ENCODE measurements at places on chromosomes 16 and 17.

DNA sequence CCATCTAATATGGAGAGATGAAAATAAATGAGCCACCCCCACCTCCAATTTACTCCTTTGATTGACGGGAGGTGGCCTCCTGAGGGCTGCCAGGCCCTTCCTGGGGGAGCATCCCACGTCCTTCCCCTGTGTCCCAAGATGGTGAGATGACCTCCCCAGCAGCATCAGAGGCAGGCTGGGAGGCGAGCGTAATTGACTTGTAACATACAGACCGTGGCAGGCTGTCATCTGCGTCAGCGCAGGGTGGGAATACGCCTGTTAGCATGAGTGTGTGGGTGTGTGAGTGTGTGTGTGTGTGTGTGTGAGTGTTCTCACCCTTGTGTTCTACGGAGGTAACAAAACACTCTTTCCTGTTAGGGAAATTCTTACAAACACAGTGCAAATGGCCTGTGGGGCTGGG, 156.9 kb upstream of the CIBAR2 start:
- no peak for DNase-seq

- no peak for DNase-seq
Observed at GRCh38 chr17:31004160-31004559, 33.3 kb downstream of the RNF135 start.

- no peak for DNase-seq
Observed at GRCh38 chr17:49496183-49496866, 1.2 kb downstream of the NGFR start.

DNA sequence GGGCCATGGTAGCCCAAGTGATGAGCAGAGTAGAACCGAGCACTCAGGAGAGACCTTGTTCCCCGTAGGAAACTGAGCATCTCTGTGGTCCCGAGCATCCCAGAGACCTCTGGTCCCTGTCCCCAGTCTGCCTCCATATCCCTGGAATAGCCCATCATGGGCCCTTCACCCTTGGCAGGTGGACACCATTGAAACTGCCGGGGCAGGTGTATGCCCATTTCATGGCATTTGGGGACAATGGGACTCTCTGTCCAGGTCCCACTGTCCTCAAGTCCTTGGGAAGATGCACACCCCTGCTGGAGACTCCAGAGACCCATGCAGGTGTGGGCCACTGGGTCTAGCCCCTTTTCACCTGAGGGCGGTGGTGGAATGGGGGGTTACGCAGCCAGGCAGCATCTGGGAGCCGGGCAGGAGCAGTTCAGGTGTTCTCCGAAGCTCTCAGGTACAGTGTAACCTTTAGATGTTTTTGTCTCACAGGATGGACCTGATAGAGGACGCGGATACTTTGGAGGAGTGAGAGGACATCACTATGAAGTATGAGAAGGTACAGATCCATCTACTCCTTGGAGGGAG, 75.9 kb downstream of the GOSR1 start:
- no peak for DNase-seq

- DNase-seq, result no peak
Observed at GRCh38 chr17:63039899-63040602, 74.0 kb downstream of the TANC2 start.

DNA sequence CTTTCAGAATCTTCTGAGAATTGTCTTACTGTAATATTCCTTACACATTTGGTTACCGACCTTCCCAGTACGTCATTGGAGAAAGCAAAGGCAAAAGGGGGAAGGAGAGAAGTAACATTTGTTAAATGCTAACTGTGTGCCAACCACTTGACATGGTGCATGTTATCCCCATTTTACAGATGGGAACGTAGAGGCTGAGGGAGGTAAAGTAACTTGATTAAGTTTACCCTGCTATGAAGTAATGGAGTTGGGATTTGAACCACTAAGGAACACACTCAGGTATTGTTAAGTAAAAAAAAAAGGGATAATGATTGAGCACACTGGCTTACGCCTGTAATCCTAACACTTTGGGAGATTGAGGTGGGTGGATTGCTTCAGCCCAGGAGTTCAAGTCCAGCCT, 156.4 kb downstream of the PRKCA start:
- no peak for DNase-seq

DNA sequence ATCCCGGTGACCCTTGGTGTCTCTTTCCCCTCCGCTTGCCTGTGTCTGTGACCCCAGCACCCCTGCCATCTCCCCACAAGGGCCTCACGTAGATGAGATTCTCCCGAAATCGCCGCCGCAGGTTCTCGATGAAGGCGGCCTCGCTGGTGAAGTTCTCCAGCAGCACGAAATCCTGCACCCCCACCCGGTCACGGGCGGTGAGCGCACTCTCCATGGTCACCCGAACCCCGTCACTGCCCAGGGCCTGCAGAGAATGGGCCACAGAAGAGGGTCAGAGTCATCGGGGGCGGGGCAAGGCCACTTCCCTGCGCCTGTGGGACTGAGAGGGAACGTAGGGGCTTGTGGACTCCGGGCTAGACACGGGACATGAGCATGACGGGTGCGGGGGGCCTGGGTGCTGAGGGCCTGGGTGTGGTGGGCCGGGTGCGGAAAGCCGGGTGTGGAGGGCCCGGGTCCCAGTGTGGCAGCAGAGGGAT, 8.4 kb downstream of the MYO1C start:
- DNase-seq, result no peak

DNA sequence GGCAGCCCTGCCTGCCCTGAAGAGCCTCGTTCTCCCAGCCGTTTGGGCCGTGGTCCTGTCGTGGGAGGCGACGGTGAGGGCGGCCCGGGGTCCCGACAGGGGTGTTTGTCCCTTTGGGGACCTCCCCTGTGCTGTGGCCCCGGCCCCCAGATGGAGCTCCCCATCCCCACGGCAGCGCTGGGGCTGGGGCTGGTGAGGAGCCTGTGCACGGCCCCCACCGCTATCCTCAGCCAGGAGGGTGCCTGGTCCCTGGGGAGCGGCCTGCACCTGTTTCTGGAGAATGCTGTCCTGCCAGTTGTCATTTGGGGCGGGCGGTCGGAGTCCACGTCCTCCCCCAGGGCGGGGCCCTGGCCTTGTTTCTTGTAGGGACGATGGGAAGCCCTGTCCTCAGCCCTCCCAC, 6.6 kb downstream of the CAPN15 start:
- no peak for DNase-seq

DNA sequence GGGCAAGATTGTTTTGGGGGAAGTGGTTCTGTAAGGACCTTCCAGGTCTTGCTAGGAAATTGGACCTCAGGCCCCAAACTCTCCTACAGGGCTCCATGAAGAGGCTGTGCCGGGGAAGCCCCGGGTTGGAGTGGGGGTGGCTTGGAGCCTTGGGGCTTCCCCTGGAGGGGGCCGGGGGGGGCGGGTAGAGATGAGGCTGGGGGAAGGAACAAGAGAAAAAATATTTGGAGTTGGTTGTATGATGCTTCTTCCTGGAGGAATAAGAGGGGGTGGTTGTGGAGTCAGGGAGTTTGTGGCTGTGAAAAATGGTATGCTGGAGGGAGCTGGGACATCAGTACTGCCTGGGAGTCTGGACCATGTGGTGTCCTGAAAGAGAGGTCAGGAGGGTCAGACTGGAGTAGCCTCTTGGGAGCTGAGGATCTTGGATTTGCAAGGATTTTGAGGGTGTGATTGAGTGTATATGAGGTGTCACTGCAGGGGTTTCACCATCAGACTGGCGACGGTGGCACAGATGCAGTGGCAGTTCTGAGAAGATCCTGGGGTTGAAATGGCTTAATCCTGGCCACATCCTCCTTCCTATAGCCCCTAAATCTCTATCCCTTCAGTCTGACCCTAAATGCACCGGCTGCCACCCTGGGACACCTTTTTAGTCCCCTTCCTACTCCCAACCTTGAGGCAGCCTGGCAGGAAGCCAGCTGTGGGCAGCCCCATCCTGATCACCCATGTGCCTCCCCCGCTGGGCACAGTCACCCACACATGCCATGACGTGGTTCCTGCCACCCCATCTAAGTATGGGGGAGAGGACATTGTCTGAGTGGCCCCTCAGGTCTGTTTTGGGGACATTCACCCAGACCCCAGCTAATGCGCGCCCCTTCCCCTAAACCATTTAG, 10.9 kb downstream of the RARA start:
- no peak for DNase-seq

DNA sequence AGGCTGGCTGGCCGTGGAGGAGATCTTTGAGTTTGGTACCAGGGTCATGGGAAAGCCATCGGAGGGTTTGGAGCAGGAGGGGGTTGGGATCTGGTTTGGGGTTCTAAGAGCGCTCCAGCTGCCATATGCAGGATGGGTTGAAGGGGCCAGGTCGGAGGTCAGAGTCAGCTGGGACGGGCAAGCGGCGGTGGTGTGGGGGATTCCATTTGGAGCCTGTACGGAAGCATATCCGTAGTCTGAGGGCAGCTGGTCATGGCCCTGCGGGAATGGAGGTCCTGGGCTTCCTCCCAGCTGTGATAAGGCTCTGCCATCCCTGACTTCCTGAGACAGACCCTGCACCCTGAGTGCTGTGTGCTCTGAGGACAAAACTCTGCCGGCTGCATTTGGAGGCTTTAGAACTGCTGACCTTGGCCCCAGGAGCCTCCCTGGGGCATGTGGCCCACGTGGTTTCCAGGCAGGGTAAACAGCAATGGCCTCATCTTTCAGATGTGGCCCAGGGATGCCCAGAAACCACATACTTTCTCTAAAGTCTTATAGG, 46.5 kb downstream of the ATP2C2 start:
- no peak for DNase-seq

GRCh38 chr17:51572115-51572514, 311.8 kb downstream of the UTP18 start:
- DNase-seq, result no peak

DNA sequence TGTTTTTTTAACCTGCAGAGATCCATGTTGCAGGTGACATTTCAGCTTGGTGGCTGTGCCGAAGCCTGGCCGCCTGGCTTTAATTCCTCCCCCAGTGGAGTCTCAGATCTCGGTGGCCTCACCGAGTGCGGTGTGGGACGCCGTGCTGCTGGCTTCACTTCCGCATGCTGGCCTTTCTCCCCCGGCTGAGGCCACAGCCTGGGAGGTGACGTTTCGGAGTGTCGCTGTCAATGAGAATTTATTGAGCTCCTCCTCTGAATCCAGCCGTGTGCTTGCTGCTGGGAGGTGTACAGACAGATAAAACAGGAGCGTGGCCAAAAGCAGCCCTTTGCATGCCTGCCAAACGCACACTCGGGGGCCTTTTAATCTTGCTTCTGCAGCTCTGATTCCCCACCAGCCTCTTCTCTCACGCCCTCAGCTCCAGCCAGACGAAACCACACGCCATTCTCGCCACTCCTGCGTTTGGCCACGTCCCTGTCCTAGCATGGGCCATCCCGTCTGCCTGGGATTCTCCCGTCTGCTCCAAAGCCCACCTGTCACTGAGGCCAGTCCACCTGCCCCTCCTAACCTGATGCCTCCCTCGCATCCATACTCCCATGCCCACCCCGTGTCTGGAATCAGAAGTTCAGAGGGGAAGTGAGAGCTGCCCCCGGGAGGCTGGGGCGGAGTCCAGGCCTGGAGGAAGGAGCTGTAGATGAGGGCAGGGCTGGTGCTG, 3.6 kb downstream of the GSE1 start:
- no peak for DNase-seq

- no peak for DNase-seq
Observed at GRCh38 chr16:71954699-71955195, 45.5 kb downstream of the PKD1L3 start.

- no peak for DNase-seq
Observed at GRCh38 chr17:7323731-7324437, 5.3 kb downstream of the NEURL4 start.

DNA sequence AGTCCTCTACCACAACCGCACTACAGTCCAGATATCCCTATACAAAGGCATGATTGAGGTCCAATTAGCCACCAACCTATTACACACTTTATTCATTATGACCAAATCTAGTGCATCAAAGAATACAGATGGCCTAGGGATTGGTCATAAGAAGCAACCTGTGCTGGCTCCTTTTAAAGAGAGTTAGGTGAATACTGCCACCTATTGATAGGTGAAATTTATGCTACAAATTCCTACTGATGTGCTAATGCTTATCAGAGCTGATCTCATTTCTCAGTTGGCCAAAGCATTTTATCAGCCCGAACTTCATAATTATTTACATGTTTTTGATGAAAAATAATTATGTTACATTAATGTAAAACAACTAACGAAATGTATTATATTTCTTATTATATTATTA, 166.3 kb downstream of the ANKFN1 start:
- peak; percentile 70 for DNase-seq

GRCh38 chr17:394718-395095, 42.1 kb upstream of the RPH3AL start:
- DNase-seq, result no peak

GRCh38 chr17:35998018-35998545, 3.3 kb downstream of the CCL15 start:
- DNase-seq, result no peak

GRCh38 chr17:39782481-39782880, 44.7 kb downstream of the GRB7 start:
- DNase-seq, result no peak

DNA sequence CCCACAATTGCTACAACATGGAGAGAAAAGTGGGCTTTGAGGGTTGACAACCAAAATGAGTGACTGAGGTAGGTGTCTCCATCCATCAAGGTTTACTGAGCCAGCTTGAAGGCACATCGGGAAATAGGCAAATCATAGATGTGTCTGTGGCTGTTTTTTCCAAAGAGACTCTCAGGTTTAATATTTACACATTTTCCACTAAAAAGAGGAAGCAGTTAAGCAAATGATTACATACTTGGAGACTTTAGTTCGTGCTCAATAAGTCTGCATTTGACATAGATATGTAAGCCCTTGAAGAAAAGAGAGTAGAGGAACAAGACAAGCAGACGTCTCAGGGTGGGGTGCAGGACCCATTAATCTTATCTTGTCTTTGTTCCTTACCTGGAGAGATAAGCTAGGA, 148.9 kb upstream of the COX10 start:
- no peak for DNase-seq

GRCh38 chr17:1492249-1493206, at the start of gene MYO1C:
MYO1C (minus strand) TSS chr17:1492686; CDS start chr17:1492487, 199 bp downstream.
- no peak for DNase-seq

DNA sequence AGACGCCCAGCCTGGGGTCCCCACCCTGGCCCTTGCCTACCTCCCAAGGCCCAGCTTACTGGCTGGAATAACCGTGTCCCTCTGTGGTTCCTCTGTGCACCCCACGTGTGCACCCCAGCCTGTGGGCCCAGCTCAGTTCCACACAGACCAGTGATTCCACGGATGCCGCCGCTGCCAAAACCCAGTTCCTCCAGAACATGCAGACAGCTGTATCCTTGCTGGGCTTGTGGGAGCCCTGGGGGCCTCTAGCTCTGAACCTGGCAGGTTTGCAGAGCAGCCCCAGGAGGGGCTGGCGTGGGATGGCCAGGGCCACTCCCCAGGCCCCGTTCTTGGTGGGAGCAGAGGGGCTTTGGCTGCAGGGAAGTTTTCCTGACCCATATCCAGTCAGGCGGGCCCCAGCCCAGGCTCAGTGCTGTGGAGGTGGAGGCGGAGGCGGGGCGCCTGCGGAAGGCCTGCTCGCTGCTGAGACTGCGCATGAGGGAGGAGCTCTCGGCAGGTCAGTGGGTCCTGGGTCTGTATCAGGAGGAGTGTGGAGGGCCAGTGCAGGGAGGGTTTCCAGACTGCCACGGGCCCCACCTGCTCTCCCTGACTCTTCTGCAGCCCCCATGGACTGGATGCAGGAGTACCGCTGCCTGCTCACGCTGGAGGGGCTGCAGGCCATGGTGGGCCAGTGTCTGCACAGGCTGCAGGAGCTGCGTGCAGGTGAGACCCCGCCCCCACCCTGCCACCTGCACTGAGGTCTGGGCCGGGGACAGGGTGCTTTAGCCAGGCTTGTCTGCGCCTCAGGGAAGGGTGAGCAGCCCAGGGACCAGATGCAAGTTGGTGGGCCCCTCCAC, 2.3 kb downstream of the TEDC2 start:
- DNase-seq, result no peak

- no peak for DNase-seq
Observed at GRCh38 chr16:12646098-12646489, 157.6 kb downstream of the CPPED1 start.

GRCh38 chr17:15966183-15966878, 21.4 kb downstream of the ADORA2B start:
- peak; percentile 40 for DNase-seq
